Activated CD4-positive, CD25-positive, alpha-beta regulatory T cell treated with anti-CD3 and anti-CD28 coated beads, Interleukin-2, amount 50 U/mL, for 16 hours (primary cell): ENCODE measurements at places on chromosomes 3 and 15.

- DNase-seq, result no peak
Measured at GRCh38 chr3:101536266-101536665, 23.3 kb upstream of the SENP7 start.

GRCh38 chr3:124895756-124896155 is 8.6 kb upstream of the ITGB5 start:
- DNase-seq, result no peak

DNA sequence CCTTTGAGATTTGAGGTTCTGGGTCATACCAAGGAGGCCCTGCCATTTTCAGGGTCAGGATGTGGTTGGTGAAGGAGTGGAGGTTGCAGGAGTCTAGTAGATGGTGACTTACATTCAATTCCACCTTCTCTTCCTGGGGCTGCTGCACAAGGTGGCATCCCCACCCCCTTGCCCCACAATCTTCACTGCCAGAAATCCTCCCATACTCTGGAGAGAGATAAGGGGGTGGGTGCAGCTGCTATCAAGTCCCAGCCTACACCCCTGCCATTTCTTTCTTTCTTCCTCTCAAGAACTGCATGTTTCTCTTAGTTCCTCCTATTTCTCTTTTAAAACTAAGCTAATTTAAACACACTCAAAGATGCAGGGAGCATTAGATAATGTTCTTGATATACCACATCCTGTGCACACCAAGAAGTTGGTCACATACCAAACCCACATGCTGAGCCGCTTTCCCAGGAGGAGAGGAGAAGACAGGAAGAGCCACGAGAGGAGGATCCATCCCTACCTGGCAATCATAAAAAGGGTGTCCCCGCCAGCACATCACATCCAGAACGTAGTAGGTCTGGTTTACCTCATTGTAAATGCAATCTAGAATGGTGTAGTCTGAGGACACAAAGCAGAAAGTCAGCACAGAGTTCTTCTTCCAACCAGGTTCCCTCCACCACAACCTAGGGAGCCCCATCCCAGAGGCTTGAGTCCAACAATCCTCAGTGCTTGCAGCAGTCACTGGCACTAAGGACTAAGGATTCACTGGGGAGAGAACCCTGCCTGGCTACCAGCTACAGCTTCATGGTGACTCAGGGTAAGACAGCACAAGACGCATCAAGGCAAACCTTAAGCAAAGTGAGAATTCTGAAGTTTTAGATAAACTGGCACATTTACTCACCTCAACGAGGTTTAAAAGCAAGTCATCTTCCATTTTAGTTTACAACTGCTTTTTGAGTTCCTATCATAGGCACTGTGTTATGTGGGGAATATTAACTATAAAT is 18.5 kb downstream of the SNUPN start:
- no peak for DNase-seq

- DNase-seq, result no peak
Measured at GRCh38 chr3:8183627-8184026, 318.0 kb upstream of the LMCD1 start.

- DNase-seq, result no peak
Measured at GRCh38 chr15:94584833-94585244, 353.5 kb downstream of the MCTP2 start.

DNA sequence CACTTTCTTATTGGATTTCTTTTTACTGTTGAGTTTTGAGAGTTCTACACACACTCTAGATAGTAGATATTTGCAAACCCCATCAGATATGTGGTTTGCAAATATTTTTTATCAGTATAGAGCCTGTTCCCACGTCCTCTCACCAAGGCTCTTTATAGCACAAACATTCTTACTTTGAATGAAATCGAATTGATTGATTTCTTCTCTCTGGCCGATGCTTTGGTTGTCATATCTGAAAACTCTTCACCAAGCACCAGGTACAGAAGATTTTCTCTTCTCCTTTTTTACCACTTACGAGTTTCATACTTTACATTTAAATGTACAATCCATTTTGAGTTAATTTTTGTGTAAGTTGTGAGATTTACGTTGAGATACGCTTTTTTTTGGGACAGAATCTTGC is 163.4 kb downstream of the PTPRG start:
- DNase-seq, result no peak

- DNase-seq, result no peak
Measured at GRCh38 chr3:9826815-9827573, 16.8 kb downstream of the RPUSD3 start.

DNA sequence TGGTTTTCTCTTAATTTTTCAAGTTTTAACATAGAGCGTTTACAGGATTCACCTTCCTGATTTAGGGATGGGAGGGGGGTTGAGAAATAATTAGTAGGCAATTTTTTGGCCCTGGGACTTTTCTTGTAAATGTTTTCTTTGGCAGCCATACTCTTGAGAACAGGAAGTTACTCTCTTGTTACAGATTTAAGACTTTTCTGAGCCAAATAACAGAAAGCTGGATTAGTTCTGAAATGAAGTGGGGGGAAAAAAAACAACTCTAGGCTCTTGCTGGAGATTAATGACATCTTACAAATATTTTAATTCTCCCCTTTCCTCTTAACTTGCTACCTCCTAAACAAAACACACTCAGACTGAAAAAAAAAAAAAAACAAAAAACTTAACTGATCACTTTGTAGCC is 13.8 kb upstream of the POLR2M start:
- no peak for DNase-seq

GRCh38 chr15:61337541-61337940 is 108.4 kb upstream of the RORA start:
- DNase-seq, result no peak

- DNase-seq, result no peak
Measured at GRCh38 chr15:26934848-26935247, 36.1 kb upstream of the GABRG3 start.

GRCh38 chr15:67472957-67473356 is 48.0 kb upstream of the C15orf61 start:
- no peak for DNase-seq

GRCh38 chr3:149393345-149394160 is 16.1 kb upstream of the TM4SF1 start:
- DNase-seq, result no peak

- DNase-seq, result no peak
Measured at GRCh38 chr3:67946436-67946835, 292.0 kb upstream of the SUCLG2 start.

DNA sequence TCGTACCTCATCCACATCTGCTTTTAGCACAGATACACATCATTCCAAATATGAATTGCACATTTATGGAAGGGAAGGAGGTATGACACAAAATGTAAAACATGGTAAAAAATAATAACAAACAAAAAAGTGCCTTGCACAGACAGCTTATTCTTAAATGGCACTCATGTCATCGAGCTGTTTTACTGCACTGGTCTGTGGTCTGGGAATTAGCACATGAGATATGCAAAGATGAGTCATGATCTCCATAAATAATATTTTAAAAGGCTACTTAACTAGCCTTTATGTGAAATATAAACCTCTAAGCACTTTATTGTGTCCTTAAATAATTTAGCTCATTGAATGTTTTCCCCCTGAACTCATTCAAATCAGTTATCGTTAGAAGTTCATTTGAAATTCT is 142.2 kb upstream of the ZNF385D start:
- no peak for DNase-seq

DNA sequence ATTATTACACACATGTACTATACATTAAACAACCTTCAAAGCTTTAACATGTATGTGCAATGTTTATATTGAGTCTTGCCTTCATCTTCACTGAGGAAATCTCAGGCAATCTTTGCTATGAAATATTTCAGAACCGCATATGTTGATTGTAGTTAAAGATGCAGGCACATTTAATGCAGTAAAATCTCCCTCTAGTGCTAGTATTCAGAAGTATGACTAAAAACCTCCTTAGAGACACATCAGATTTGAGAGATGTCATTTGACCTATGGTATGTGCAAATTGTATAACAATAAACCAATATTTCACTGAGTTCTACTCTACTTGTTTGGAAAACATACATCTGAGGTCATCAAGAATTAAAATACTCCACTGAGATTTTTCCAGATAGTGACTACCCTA is 123.8 kb upstream of the C15orf61 start:
- no peak for DNase-seq

GRCh38 chr15:23038726-23039142 is 635 bp downstream of the TUBGCP5 start:
- DNase-seq, result no peak

DNA sequence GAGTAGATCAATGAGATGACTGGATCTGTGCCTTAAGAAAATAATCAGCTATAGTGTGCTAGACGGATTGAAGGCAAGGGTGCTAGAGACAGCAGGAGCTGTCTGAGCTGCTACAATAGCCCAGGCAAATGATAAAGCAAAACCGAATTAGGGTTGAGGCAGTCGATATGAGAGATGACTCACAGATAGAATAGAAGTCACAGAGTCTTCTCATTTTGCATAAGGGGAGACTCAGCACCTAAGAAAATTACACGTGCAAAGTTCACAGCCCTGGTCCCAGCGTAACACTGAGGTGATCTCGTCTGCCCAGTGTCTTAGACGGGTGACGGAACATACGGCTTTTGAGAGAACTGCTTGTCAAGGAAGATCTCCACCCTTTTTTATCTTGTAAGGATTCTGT is 11.6 kb downstream of the LPP start:
- DNase-seq, result no peak

DNA sequence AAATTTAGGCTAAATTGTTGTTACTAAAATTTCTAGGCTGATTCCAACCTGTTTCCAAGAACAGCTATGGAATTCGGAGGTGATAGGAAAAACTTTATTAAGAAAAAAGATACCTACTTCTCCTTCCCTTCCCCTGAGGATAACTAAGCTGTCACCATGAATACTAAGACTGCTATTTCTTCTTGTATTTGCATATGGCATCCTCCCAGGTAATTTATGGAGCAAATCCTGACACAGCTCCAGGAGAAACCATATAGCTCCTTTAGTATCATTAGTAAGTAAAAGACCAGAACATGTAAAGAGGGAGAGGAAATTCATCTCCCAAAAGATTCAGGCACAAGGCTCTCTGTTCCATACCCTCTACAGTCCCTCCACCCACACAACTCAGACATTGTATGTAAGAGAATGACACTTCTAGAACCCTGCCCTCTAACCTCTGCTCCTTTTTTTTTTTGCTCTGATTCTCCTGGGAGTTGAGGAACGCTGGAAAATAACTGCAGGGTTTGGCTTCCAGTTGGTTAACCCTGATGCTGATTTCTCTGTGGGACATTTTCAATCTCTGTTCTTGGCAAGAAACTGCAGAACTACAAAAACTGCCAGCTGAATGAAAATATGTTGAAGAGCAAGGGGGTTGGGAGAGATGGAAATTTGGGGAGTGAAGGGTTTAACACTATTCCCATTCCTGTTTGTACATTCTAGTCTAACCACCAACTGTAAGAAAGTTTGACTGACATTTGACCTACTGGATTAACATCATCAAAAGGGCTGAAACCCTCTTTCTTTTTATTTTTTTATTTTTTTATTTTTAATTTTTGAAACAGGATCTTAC is 14.2 kb upstream of the MAGI1 start:
- DNase-seq, result no peak

DNA sequence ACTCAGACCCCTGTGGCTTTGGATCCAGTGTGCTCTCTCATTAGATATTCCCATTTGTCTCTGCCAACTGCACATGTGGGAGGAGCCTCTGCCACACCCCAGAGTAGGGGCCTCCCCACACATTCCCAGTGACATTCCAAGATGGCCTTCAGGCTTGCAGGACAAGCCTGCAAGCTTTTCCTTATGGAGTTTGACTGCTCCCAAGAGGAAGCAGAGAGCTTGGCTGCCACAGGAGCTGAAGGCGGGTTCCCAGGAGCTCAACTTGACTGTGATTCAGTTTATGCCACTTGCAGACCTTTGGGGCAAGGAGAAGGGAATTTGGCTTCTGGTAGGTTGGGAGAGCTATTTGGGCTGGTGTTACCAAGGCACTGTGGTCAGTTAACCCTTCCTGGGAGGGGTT is 22.5 kb upstream of the EPHB1 start:
- DNase-seq, result no peak

DNA sequence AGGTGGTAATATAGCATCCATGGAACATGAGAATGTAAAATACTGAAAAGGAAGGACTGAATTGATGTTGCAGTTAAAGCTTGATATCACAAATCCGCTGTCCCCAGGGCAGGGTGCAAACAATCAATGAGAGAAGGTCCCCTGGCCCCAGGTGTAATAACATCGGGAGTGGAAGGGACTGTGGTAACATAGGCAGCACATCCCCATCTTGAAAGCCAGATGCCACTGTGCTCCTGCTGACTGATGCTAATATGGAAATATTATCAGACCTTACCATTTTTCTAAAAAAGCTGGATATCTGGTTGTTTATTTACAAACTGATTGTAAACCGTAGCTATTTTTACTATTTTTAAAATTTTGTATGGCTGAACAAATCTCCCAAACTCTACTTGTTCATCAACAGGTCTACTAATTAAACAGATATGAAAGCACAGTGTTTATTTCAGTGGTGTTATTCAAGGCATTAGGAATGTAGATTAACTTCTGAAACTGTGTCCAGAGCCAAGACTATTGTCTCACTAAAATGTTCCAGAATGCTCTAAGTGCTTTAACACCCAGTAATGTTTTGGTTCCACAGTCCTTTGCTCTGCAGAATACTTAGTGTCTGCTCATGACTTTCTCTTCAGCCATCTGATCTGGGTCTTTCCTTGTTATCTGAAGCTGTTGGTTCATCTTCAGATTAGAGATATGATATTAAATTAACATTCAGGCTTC is 386.0 kb upstream of the RARB start:
- no peak for DNase-seq

GRCh38 chr3:39501059-39501458 is 33.6 kb downstream of the MOBP start:
- DNase-seq, result no peak

DNA sequence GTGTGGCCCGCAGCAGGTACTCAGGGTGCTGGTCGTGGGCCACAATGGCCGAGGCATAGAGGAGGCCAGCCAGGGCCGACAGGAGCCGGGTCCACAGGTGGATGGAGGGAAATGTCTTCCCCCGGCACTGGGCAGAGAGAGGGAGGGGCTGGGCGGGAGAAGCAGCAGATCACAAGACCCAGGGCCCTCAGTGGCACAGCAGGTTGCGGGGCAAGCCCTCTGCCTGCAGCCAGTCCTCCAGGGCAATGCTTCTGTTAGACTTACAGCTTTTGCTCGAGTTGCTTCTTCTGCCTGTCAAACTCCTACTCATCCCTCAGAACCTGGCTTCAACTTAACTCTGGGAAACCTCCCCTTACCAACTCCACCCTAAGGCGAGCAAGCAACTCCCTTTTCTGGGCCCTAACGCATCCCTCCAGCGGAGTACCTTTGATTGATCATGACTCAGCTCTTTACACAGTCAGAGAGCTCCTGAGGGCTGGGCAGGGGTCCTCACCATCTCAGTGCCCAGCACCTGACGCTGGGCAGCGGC is 16.0 kb downstream of the TMEM44 start:
- DNase-seq, result no peak
